ENCODE measurements at places on chromosomes 12 and 14.

DNA sequence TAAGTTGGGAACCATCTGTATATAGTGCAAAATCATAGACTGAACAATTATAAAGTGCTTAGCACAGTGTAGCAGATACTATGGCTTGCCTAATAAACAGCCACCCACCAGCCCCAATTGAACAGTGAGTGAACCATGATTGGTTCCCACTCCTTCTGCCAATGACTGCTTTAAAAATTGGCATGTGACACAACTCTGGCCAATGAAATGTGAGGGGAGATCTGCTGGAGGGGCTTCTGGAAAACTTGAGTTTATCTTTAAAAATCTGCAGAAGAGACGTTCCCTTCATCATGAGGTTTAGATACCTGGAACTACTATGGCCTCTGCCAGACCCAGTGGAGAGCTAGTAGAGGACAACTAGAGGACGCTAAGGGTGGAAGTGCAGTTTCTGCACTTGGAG lies 4.7 kb downstream of the PIGH start:
- DNase-seq = no peak

DNA sequence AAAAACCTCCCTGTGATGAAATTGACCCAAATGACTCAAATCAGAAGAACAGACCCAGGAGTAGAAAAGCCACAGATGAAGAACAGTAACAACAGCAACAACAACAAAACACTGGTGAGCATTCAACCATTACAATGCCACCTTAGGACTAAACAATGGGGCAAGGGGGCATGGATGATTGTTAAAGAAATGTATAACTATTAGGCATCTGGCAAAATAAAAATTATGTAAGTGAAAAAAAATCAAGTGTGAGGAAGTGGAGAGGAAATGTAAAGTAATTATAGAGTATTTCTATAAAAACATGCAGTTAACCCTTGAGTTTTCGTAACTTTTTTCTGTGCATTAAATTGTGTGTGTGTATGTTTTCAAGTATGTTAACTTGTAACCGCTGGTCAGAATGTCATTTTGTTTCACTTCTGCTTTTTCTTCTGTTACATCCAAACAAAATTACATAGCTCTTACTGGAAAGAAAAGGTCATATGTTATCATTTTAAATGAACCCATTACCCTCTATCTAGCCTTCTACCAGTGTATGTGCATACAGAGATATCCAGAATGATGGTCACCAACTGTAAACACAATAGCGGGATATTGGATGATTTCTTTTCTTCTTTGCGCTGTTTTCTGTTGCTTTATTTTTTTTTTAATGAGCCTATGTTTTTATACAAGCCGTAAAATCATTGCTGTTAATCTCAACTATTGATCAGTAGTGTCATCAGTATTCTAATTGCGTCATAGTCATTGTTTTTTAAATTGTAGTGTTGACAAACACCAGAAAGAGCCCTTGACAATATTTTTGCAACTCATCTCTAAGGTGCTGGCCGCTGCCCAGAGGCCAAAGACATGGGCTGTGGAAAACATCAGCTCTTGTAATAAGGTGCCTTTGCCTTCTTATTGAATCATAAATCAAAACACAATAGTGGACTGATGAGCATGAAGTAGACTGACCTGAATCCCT lies 170.6 kb downstream of the CRADD start:
- no peak for DNase-seq

DNA sequence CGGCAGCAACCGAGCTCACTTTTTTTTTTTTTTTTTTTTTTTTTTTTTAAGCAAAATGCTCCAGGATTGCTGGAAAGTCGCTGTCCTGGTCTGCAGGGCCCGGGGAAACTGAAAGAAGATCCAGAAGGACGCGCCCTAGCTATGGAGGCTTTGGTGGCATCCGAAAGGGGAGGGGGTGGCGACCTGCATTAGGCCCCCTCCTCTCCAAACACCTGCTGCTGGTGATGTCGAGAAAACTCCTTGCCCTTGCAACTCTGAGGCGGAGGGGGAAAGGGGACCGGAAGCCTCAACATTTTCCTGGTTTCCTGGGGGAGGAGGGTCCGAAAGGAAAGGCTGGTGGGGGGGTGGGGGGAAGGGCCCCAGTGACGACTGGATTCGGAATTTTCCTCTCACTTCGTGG lies 421.1 kb downstream of the VRK1 start:
- DNase-seq = peak; percentile 62

GRCh38 chr12:117816-118345 lies 51.3 kb downstream of the IQSEC3 start:
- DNase-seq = no peak

DNA sequence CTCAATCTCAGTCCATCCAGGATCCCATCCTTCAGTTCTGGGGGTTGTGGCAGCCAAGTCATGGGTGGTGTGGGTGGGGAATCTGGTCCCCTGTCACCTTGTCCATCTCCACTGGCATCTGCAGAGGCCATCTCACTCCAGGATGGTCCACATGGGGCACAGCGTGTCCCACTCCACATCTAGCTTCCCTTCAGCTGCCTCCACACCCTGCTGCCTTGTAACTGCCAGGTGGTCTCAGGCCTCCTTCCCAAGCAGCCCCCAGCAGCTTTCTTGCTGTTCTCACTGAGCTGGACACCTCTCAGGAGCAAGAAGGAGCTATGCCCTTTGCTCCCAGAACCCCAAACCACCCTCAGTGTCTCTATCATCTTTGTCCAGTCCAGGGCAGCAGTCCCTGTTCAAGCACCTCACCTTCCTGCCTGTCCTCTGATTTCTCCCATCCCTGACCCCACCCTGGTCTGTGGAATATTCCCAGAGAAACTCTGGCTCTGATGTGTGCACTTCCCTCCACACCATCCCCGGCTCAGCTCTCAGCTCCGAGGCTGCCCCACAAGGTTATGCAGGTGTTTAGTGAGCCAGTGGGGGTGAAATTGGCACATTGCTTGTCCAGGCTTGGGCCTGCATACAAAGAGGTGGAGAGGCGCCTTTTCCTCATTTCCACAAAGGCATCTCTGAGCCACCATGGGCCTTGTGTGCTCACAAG lies 13.7 kb upstream of the DYNC1H1 start:
- DNase-seq = no peak

- no peak for DNase-seq
These were observed 3.0 kb upstream of the KRT3 start for GRCh38 chr12:52798671-52799504.

- DNase-seq = no peak
These were observed 172.3 kb downstream of the DUSP6 start for GRCh38 chr12:89179983-89180382.

DNA sequence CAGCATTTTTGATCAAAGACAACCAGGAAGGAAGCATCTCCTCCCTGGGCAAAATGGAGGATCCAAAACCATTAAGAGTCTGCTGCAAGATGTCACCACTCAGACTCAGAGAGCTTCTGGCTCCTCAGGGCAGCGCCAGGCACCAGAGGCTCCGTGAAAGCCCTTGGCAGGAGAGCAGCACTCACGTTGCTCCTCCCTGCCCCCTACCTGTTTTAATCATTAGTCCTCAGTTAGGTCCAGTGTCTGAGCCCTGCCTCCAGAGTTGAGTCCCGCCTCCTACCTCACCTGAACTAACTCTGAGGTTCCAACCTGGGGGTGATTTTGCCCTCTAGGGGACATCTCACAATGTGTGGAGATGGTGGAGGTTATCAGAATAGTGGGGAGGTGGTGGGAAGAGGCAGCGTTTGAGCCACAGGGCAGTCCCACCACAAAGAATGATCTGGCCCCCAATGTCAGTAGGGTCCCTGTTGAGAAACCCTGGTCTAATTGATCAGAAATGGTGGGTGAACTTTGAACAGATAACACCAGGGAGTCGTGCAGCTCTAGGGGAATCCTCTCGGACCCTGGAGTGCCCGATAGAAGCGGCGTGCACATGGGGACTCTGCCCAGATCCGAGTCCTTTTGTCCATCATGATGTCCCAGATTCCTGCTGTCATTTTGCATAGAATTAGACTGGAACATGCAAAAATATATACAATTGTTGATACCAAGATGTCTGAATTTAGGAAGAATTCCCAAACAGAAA lies 156.7 kb upstream of the DIO3 start:
- peak; percentile 69 for DNase-seq

- no peak for DNase-seq
These were observed 334.7 kb downstream of the DPF3 start for GRCh38 chr14:72559202-72559601.

- no peak for DNase-seq
These were observed 8.0 kb downstream of the CLMN start for GRCh38 chr14:95311752-95312151.

DNA sequence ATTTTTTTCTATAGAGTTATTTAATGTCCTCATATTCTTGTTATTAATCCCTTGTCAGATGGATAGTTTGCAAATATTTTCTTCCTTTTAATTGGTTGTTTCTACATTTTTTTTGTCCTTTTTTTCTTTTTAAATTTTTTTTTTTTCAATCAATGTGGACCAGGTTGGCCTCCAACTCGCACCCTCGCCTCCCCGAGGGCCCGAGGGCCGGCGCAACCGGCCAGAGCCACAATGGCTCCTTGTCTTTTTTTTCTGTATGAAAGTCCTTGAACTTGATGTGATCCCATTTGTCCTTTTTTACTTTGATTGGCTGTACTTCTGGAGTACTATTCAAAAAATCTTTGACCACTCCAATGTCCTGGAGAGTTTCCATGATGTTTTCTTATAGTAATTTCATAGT lies 17.7 kb upstream of the SLCO1B1 start:
- no peak for DNase-seq

DNA sequence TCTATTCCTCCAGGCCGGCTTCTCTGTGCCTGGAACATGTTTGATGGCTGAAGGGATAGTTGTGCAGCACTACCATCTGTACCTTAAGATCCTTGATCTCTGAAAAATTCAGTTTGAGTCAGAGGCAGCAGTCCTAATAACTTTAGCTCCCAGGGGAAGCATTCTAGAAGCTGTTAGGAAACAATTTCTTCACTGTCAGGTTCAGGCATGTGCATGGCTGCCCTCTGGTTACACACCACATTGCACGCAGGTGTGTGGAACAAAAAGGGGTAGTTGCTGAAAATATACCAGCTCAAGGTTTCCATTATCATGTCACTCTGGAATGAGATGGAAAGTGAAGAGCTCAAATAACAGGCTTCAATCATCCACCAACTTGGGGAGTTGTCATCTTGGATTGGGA lies 80.1 kb downstream of the CHST11 start:
- DNase-seq = no peak

GRCh38 chr12:25797386-25797785 lies 161.1 kb upstream of the RASSF8 start:
- DNase-seq = no peak

GRCh38 chr12:49706351-49707127 lies 666 bp downstream of the FMNL3 start:
- peak; percentile 62 for DNase-seq

DNA sequence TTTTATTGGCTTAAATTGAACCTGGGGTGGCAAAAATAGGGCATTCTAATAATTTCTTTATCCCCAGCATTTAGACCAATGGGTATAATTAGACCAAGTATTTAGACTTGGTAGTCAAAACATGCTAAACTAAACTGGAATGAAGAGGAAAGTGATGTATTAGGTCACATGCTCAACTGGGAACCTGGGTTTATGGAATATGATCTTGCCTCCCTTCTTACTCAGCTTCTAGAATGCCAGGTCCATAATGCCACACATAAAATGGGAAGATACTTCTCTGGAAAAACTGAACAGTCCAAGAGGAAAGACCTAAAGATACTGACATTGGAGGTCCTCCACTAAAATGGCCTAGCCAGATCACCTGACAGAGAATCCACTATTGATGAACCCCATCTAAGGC lies 6.2 kb upstream of the BIN2 start:
- DNase-seq = no peak

GRCh38 chr12:3326850-3327780 lies 163.9 kb upstream of the PRMT8 start:
- no peak for DNase-seq

GRCh38 chr12:68435299-68435637 lies 103.1 kb upstream of the MDM1 start:
- DNase-seq = no peak

GRCh38 chr12:3540387-3540990 lies 49.5 kb downstream of the PRMT8 start:
- DNase-seq = peak; percentile 24

DNA sequence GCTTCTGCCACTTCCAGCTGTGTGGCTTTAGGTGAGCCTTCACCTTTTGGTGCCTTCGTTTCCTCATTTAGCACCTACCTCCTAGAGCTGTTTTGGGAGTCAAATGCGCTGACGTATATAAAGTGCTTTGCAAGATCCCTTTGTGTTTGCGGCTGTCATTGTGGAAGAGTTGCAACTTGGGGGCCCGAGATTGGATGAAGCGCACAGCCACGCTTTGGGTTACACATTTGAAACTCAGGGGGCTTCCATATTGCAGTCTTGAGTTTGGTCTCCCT lies 636 bp upstream of the ARL6IP4 start:
- DNase-seq = no peak

DNA sequence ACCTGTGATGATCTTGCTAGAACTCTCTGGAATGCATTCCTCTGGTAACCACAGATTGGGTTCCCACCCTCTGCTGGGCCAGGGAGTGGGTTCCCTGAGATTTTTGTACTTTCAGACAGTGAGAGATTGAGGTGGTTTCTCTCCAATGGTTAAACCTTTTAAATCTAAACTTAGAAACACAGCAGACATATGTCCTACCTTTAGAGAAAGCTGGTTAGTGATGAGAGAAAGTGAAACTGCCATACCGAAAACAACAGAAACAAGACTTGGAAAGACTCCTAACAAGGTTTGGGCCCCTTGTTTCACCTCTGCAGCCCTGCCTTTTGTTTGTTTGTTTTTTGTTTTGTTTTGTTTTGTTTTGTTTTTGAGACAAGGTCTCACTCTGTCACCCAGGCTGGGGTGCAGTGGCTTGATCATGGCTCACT lies 9.7 kb upstream of the SGPP1 start:
- DNase-seq = no peak

DNA sequence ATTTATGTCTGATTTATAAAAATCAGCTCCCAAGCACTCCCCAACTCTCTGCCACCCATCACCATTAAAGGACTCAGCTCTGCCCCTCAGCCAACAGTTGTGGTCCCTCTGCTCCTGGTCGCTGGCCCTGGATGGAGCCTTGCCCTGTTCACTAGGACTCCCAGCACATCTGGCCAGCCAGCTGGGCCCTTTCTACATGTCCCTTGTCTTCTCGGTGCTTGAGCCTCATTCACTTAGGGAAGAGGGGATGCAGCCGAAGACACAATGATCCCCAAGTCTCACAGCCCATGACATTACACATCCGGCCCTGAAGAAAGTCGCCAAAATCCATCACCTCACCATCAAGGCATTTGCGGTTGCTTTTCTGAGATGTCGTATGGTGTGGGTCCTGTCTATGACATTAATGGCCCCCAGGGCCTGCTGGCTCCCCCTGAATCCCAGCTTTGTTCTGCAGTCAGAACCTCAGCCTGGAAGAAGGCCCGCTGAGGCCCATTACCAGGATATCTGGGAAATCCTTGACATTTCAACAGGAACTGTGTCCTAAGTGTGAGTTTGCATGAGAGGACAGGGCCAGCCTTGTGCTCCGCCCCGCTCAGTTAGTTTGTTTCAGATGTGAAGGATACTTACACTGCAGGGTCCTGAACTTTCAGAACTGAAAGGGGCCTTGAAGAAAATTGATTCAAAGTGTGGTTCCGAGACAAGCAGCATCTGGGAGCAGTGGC lies 19.1 kb downstream of the TSPAN11 start:
- DNase-seq = no peak

- DNase-seq = no peak
These were observed 147.7 kb downstream of the CALM1 start for GRCh38 chr14:90544566-90544965.

GRCh38 chr12:65941388-65941787 lies 117.1 kb downstream of the HMGA2 start:
- no peak for DNase-seq
